ENCODE measurements at places on chromosomes 6 and 20. TPM values are rescaled to one million over a fixed set of nuclear protein-coding genes. Genes with fewer than 3 reads are reported as not detected.

DNA sequence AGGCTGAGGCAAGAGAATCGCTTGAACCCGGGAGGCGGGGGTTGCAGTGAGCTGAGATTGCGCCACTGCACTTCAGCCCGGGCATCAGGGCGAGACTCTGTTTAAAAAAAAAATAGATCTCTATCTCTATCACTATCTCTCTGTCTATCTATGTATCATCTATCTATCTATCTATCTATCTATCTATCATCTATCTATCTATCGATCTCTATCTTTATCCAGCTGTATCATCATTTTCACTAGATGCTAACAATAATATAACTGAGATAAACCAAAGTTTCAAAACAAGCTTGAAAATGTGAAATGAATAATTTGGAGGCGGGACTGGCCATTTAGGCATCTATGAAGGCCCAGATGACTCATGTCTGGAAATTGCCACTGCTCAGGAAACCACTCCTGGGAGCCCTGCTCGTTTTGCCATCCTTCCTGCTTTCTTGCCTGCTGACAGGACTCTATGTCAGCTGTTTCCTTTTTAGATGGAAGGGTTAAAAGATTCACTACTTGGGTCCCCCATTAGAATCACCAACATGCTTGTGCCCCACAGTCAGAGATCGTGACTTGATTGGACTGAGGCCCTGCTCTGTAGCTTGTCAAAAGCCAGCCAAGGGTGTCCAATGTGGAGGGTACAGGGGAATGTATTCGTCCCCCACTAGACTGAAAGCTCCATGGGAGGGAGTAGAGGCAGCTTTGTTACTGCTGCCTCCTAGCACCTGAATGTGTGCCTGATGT is 61.7 kb downstream of the UTRN start:
- DNase-seq: peak; percentile 45

DNA sequence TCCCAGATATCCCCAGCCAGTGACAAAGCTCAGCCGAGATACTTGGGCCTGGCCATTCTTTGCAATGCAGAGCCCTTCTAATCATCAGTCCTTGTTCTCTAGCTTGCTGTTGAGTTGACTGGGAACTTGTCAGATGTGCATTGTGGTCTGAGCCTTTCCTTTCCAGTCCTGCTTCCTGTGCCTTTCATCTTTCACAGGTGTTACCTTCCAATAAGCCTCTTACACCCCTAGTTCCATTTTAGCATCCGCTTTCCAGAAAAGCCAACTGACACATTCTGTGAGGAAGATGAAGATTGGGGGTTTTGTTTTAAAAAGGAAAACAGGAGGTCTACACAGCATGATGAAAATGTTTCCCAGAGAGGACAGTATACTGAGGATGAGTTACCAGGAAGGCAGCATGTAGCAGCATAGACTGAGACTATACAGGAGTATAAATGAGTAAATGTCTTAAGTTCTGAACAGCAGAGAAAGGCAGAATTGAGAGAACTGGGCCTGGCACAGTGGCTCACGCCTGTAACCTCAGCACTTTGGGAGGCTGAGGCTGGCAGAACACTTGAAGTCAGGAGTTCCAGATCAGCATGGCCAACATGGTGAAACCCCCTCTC is 5.6 kb upstream of the CEP85L start:
- no peak for DNase-seq

GRCh38 chr6:14440215-14440910 is 322.8 kb downstream of the CD83 start:
- no peak for DNase-seq

Gene ALDH5A1
- polyA plus RNA-seq: 7.1 TPM

Gene TTLL9
- polyA plus RNA-seq: 0.04 TPM

DNA sequence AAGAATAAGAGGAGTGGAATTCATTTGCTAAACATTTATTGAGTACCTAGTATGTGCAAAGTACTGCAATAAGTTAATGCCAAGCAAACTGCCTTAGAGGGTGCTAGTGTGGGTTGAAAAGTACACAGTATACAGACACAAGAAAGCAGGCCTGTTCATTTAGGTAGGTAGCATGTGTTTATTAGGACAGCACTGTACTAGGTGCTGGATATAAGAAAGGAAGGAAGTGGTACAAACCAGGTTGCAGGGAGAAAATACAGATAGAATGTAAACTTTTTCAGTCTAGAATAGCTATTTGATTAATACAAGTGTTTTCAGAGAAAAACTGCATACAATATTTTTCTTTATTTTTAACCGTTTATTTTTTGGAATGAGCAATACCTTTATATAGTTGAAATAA is 68.1 kb downstream of the PHF20 start:
- no peak for DNase-seq

Gene NKX2-4
- not detected for polyA plus RNA-seq

DNA sequence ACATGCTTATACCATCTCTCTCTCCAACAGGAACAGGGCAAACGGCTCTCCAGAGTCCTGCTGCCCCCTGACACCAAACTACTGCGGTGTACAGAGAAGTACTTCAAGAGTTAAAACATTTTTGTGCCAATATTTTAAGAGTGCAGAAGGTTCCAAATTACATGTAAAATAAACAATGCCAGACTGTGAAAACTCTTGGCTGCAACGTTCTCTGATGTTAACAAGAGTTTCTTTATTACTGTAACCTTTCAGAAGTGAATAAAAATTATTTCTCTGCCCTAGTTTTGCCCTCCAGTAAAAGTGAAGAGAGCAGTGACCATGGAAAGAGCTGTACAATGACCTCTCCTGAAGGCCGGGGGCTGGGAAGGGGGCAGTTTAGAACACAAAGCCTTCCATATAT is 41.4 kb upstream of the FAM83C start:
- no peak for DNase-seq

Gene COL9A3
- polyA plus RNA-seq: 0.42 TPM
